ENCODE measurements at places on chromosomes 3 and 15. TPM values are rescaled to one million over a fixed set of nuclear protein-coding genes. Genes with fewer than 3 reads are reported as not detected.
A peak's percentile ranks its signal among the peaks of the same experiment; 100 is the strongest.

- DNase-seq, result peak; percentile 36
Measured at GRCh38 chr15:50907601-50908208, 778 bp upstream of the AP4E1 start.

The FBN1 gene
- 15.6 TPM for total RNA-seq

- DNase-seq, result no peak
Measured at GRCh38 chr15:34470091-34470490, 32.5 kb upstream of the GOLGA8A start.

The CNTN6 gene
- not detected for total RNA-seq

DNA sequence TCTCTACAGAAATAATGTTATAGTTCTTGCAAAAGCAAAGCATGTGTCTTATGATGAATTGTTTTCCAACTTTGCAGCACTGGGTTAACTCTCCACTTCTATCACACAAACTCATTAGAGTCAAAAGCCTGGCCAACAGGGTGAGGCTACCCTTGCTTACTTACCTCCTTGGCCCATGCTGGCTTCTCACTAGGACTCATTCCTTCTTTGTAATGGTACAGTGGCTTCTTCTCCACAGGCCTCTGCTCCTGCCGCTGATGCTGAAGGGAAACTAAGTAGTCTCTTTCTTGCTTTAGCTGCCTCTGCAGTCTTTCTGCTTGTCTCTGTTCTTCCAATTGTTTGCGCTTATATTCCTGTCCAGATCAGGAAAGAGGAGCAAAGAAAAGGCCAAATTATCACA is 111.5 kb upstream of the SLC2A2 start:
- no peak for DNase-seq

DNA sequence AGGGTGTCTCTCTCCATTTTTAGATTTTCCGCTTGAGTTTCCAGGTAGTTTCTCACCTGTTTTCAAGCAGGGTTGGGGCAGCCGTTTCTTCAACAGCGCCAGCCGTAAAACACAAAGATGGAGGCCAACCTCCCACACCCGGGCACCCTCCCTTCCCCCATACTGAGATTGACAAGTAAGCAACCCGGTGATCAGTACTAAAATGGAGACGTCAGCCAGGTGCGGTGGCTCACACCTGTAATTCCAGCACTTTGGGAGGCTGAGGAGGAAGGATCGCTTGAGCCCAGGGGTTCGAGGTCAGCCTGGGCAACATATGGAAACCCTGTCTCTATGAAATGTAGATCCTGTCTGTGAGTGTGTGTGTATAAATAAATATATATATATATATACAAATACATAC is 903 bp upstream of the ZSCAN2 start:
- no peak for DNase-seq

- DNase-seq, result no peak
Measured at GRCh38 chr15:82807920-82808633, 1.4 kb upstream of the WHAMM start.

GRCh38 chr3:127749787-127750225 is 72.5 kb downstream of the MGLL start:
- no peak for DNase-seq

DNA sequence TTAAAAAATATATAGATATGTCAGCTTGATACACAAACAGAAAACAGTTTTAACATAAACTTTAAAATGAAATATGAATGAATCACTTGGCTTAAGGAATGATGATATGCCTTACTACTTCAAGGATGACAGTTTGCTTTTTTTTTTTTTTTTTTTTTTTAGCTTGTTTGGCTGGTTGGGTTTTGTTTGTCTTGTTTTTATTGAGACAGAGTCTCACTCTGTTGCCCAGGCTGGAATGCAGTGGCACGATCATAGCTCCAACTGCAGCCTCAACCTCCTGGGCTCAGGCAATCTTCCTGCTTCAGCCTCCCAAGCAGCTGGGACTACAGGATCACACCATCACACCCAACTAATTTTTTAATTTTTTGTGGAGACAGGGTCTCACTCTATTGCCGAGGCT is 14.5 kb downstream of the LRRC2 start:
- DNase-seq, result no peak

The LRRC2 gene
- total RNA-seq, result 0.07 TPM

The RLBP1 gene
- total RNA-seq, result 0.17 TPM

DNA sequence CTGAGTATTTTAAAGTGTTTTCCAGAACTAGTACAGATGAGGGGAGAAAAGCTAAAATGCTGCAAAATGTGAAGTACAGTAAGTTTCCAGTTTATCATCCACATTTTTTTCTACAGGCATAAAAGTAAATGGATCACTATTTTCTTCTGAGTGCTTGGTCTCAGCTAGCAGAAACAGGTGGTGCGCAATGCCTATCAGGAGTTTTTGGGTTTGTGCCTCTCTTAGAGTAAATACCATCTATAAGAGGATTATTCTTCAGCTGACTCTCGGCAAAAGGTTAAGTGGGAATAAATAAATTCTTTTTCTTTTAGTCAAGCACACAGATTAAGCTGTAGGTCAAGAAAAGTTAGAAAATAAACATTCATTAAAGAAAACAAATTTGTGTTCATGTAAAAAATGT is 1027.7 kb downstream of the PLOD2 start:
- no peak for DNase-seq

GRCh38 chr15:71781179-71781964 is 29.0 kb upstream of the NR2E3 start:
- no peak for DNase-seq

GRCh38 chr3:114389156-114389555 is 95.3 kb downstream of the TIGIT start:
- DNase-seq, result no peak

The B3GALNT1 gene
- 5.1 TPM for total RNA-seq

All from mammary epithelial cell (primary cell).